ENCODE measurements at places on chromosomes 6 and 20.

DNA sequence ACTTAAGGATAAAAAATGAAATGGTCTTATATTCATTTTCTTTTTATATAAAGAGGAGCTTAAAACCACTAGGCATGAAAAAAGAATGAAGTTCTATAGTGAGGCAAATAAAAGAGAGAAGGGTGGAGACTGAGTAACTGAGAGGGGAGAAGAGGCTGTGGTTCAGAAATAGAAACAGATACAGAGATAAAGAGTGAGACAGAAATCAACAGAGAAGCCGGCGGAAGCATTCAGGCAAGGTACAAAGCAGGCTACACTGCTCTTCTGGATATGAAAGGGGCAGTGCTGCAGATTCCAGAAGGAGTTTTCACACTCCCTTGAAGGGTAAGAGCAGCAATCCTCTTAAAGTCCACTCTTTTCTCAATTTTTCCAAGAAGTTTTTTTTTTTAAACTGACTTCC, 29.9 kb downstream of the NFATC2 start:
- DNase-seq: no peak

- no peak for DNase-seq
Observed at GRCh38 chr6:51199105-51199552, 380.5 kb downstream of the TFAP2B start.

DNA sequence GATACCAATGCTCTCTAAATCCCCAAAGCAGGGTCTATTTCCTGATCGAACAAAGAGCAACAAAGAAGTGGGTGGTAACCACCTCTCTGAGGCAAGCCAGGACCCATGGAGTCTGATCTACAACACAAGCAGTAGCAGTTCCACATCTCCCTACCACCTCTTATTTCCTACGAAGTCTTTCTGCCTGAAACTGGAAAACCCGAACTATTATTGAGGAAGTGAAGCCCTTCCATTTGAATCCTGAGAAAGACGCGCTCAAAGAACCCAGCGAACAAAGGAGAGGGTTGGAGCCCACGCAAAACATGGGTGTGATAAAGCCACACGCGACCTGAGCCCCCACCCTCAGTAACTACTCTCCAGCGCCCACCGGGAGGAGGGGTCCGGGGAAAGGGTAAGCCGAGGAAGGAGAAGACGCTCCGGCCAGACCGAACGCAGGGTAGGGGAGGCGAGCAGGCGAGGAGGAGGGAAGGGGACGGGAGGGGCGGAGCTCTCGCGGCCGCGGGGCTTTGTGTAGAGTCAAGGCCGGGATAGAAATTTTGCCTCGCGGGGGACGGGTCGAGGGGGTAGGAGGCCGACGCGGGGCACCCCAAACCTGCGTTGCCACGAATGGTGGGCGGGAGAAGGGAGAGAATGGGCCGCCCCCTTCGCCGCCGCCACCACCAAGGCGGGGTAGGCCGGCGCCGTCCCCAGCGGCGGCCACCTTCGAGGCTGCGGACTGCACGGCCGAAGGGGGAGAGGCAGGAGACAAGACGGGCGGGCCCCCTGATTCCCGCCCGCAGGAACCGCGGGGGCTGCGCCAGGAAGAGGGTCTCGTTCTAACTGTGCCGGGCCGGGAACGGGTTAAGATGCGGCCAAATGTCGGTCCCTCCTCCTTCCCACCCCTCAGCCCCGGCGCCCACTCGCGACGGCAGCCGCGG, 802 bp downstream of the HDAC2 start:
- peak; percentile 55 for DNase-seq

- DNase-seq: no peak
Observed at GRCh38 chr6:108944707-108945680, 96.8 kb downstream of the ARMC2 start.

DNA sequence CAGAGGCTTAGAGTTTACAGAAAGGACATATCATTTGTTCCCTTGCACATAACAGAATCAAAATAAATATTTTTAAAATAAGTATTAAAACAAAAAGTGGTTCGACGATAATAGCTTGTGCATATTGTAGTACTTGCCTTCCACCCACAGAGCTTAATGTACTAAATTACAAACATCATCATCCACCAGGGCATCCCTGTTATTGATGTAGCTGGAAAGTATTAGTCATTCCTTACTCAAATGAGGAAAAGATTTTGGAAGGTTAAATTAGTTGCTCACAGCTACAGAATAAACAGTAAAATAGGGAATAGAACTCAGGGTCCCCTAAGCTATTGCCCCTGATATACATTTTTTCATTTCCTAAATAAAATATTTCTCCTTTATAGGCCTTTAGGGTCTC, 150.3 kb downstream of the PTPRK start:
- no peak for DNase-seq

- DNase-seq: peak; percentile 77
Observed at GRCh38 chr6:159134701-159135364, 34.4 kb upstream of the FNDC1 start.

GRCh38 chr6:38241200-38241871, 398.4 kb downstream of the BTBD9 start:
- no peak for DNase-seq

DNA sequence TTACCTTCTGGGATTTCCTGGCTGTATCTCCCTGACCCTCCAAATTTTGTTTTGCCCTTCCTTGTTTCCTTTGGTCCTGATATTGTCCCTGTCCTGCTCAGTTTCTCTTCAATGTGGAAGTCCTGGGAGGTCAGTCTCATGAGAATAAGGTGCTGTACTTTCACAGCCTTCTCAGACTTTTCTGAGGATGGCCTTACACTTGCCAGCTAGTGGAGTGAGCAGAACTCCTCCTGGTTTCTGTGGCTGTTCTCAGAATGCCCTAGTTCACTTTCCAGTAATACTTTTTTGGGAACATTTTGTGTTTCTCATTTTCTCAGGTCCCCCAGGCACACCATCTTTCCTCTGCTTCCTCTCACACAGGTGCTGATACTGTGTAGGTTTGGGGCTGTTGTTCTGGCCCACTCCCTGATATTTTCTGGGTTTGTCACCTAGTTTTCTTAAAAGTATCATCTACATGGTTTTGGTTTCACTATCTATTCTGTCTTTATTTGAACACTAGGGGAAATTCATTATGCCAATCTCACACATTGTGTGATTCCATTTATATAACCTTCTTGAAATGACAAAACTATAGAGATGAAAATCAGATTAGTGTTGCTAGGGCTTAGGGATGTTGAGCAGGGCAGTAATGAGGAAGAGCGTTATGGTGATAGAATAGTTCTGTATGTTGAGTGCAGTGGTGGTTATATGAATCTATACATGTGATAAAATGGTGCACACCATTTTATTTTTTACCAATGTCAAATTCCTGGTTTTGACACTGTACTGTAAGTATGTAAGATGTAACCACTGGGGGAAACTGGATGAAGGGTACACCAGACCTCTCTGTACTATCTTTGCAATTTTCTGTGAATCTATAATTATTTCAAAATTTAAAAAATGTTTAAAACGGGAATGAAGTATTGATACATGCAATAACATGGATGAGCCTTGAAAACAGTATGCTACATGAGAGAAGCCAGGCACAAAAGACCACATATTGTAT, 27.2 kb upstream of the BRPF3 start:
- DNase-seq: no peak

DNA sequence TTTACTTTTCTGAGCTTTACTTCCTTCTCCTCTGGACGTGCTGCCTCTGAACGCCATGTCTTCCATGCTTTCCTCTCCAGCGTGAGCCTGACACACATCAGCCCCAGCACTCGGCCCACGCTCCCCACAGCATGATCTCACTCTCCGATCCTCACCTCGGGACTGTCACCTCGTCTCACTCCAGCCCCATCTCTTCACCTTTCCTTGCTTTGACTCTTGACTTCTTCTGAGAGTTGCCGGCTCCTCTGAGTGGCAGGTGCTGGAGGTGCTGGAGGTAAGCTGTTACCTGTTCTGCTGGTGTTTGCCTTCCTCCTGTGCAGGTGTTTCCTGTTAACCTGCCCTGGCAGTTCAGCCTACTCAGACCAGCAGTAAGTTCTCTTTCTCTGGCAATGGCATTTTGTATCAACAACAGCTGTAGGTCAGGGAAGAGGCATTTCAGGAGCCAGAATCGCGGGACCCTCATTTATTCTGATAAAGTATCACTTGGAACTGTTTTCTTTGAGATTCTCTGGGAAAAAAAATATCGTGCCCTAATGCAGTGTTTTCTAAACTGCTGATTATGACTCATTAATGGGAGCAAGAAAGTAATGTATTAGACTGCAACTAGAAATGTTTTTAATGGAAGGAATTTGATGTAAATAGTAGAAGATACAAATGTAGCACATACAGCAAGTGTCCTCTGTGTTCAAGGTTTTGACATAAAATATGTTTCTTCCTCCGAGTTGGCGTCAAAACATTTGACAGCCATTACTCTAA, 106.5 kb downstream of the ARID1B start:
- no peak for DNase-seq

DNA sequence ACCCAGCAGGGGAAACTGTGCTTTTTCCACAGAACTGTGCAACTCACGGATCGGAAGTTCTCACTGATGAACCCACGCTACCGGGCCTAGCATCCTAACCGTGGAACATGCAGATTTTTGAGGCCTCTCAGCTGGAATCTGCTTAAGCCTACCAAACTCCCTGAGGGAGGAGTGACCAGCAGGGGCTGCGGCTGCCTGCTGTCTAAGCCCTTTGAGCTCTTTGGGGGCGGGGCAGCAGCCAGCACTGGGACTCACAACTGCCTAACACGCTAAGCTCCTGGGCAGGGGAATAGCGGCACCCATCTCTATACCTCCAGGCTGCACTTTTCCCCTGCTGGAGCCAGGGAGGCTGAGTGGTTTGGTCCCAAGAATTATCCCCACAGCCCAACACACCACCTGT, 20.4 kb upstream of the METTL24 start:
- no peak for DNase-seq

GRCh38 chr6:163897669-163898068, 483.2 kb downstream of the QKI start:
- no peak for DNase-seq

DNA sequence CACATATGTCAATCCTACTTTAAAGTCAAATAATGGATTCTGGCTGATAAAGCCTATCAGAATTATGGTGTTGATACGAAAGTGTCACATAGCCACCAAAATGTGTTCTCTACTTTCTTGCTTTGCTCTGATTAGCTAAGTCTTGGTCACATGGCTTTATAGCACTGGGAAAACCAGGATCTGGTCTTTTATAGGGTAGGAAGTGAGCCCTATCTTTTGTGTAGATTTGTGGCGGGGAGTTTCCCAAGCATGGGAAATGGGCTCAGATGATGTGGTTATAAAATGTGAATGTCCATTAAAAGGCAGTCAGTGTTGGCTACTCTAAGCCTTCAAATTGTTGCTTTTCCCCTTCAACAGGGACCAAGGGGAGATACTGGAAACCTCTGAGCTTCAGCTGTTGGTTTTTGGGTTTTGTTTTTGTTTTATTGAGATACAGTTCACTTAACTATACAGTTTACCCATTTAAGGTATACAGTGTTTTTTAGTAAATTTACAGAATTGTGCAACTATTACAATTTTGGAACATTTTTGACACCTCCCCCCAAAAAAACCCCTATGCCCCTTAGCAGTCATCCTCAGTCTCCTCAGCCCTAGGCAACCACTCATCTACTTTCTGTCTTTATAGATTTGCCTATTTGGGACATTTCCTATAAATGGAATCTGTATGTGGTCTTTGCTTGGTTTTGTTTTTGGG, 12.2 kb downstream of the RRP36 start:
- DNase-seq: no peak

Data from activated naive CD4-positive, alpha-beta T cell treated with Interleukin-2 at 50 U/mL for 16 hours (primary cell).